NCI-H1092 (cell line): ENCODE measurements at places on chromosomes 13 and 19.
A peak's percentile ranks its signal among the peaks of the same experiment; 100 is the strongest.

- DNase-seq: no peak
These were observed 18.6 kb upstream of the RASA3 start for GRCh38 chr13:114151031-114151430.

DNA sequence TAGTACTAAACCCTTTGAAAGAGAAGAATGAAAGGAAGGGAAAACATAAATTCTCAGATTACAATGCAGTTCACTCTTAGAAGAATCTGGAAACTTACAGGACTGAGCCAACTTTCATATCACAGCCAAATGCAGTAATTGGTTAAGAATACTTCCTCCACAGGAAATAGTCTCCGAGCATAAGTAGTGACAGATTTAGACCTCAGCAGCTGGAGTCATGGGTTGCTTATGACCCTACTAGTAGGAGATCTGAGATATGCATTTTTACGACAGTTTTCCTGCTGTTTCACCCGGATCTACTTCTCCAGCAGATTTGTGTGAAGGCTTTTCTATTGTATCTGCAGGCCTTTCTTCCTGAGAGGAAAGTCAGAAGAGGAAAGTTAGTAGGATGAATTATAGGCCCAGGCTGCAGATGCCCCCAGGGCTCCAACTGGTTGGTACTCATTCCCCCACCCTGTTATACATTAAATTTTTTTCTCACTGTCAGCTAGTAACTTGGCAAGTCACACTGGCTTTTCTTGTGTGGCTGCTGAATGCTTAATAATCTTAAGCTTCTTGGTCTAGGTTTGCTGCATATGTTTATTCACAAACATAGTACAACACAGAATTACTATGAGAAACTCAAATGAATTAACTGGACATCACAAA lies 1241.5 kb upstream of the MIR17HG start:
- DNase-seq: no peak

DNA sequence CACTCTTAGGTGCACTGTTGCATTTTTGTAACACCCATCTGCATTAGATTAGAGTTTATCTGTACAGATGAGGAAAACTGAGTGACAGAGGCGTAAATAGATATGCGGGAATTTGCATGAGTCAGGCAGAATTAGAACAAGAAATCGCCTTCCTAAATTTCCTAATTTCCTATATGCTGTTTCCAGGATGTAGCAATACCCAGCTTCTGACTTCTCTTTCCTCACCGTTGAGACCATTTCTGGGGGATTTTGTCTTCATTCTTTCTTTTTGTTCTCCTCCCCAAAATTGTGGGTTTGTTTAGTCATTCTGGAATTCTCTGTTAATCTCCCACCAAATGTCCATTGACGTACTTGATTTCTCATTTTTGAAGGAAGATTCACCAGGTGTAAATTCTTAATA lies 10.6 kb upstream of the ZNF792 start:
- DNase-seq: no peak

GRCh38 chr13:94322925-94323763 lies 156.3 kb downstream of the DCT start:
- no peak for DNase-seq

DNA sequence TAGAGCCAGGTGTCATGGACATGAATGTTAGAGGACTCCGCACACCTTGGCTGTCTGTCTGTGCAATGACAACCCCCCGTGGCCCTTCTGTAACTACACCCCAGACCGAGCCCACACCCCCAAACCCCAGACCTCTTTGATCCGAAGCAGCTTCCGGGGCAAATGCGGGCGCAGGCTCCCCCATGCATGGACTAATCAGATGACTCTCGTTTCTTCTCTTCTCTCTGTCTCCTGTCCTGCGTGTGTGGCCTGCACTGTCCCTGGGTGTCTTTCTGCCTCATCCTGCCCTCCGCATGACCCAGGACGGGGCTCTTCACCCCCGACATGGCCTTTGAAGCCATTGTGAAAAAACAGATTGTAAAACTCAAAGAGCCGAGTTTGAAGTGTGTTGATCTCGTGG lies 38.9 kb downstream of the TMED1 start:
- no peak for DNase-seq

- DNase-seq: no peak
These were observed 17.9 kb downstream of the DEDD2 start for GRCh38 chr19:42199440-42200115.

GRCh38 chr19:46020819-46021125 lies 2.1 kb downstream of the PGLYRP1 start:
- no peak for DNase-seq

DNA sequence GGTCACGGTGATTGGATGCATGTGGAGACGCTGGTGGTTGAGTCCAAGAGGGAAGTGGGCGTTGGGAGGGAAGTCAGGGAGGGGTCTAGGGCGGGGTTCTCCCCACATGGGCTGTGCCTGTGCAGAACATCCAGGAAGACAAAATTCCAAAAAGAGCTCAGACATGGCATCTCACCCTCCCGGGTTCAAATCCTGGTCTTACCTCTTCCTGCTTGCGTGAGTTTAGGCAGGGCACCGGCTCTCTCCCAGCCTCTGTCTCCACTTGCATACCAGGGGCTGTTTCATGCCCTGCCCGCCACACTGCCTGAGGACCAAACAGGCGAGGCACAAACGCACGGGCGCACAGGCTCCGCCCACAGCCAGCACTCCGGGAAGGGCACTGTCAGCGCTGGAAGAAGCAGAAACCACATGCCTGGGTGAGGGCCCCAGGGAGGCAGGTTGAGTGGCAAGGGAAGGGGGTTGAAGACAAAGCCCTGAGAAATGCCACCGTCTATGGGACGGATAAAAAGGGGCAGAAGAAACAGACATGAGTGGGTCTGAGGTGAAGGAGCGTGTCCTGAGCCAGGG lies 123.6 kb upstream of the SOX1 start:
- no peak for DNase-seq

- DNase-seq: no peak
These were observed 101.0 kb downstream of the STARD13 start for GRCh38 chr13:33184530-33184929.

DNA sequence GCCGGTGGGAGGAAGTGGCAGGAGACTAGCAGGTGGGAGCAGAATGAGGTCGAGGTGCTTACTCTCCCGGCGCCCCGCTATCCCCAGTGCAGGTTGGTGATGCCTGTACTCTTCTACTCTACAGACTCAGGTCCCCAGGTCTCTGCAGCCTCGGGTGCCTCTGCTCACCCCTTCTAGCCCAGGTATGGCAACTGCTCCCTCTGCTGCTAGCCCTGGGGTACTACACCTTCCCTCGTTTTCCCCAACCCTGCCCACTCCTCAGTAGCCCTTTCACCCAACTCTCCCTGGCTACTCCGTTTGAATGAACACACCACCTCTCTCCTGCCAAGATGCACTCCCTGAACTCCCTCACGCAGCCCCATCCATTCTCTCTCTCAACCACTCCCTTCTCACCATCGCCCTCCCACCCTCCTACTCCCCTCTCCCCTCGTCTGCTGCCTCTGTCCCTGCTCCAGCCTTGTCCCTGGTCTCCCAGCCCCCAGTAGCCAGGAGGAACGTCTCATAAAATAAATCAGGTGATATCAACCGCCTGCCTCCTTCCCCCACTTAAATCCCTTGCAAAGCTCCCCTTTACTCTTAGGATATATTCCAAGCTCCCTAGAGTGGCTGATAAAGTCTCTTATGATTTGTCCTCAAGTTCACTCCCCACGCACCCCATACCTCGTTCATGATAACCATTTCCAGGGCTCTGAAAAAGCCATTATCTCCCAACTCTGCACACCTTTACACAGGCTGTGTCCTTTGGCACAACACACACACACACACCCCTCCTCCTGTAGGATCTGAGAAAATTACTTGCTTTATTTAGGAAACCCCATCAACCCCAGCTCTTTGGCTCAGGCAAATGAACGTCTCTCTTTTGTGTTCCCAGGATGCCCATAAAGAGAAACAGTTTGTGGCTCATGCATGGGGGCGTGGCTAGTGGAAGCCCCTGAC lies 8.2 kb upstream of the MEIS3 start:
- peak; percentile 31 for DNase-seq

- peak; percentile 60 for DNase-seq
These were observed 1.9 kb upstream of the TSC22D1 start for GRCh38 chr13:44578067-44578400.

GRCh38 chr19:7942981-7943443 lies 454 bp downstream of the TIMM44 start:
- no peak for DNase-seq

GRCh38 chr13:42849200-42849599 lies 67.8 kb downstream of the FAM216B start:
- DNase-seq: no peak

DNA sequence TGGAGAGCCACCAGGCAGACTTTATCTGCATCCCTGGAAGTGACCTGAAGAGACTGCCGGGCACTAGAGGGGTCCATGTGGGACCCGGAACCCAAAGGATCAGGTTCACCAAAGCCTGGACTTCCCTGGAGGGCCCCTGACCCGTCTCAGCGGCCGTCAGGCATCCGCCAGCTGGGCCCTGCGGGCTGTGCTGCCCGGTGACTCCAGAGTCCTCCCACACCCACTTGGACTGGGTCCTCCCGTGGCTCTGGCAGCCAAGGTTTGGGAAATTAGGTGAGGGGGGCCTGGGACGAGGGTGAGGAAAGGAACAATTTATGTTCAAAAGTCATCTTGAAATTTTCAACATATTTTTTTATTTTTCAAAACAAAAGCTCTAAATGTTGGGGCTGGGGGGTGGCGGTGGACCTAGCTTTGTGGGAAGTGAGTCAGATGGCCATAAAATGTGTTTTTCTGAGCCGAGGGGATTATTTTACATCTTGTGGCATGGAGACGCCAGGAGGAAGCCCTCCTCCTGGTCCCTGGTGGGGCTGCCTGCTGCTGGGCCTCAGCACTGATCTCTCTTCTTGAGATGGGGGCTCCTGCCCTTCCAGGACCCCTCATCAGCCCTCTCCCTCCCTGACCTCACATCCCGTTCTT lies 20.2 kb downstream of the CEBPA start:
- DNase-seq: no peak

DNA sequence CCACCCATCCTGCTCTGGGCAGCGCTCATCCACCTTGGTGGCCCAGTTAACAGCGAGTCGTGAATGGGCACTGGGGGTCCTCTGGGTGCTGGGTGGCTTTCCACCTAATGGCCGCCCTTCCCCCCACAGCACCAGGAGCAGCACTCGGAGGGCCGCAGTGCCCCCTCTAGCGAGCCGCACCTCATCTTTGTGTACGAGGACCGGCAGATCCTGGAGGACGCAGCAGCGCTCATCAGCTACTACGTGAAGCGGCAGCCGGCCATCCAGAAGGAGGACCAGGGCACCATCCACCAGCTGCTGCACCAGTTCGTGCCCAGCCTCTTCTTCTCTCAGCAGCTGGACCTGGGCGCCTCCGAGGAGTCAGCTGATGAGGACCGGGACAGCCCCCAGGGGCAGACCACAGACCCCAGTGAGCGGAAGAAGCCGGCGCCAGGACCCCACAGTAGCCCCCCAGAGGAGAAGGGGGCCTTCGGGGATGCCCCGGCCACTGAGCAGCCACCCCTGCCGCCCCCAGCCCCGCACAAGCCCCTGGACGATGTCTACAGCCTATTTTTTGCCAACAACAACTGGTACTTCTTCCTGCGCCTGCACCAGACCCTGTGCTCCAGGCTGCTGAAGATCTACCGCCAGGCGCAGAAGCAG lies 19.3 kb upstream of the F2RL3 start:
- DNase-seq: no peak

DNA sequence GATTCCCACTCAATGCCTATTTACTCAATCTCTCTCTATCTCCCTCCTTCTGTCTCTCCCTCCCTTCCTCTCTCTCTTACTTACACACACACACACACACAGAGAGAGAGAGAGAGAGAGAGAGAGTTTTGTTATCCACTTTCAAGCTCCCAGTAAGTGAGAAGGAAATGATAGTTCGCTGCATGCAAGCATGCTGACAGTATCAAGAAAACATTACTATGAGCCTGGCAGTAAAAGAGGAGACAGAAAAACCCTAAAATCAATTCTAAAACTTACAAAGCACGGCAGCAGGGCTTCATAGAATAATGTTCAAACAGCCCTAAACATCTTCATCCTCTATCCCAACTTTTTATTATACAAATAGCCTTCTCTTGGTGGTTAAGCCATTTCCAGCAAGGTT lies 171.9 kb downstream of the FOXO1 start:
- DNase-seq: no peak

DNA sequence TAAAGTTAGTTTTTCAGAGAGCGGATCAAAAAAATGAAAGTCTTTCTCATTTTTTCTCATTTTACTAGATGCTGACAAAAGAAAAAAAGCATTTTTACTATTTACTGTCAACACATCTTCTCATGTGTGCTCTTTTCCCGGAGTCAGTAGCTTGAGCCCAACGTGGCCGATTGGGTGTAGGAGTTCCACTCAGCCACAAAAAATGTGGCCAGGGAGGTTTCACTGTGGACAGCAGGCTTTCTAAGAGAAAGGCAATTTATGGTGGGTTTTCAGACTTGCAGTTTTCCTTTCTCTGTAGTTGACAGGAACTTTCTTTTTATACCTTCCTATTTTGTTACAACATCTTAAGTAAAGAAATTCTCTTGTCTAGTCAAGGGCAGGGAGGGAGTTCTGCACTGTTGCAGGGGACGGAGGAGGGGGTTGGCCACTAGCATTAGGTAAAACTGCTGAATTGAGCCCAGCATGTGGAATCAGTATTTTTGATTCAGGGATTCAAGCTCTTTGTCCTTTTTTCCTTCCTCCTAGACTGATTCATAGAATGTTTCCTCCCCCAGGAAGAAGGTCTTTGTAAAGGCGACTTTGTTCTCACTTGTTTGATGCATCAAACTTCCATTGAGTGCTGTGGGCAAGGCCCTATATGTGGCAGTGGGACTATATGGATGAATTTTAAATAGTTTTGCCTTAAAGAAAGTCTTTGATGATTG lies 123.1 kb downstream of the B3GLCT start:
- no peak for DNase-seq

GRCh38 chr13:93752541-93752940 lies 525.9 kb downstream of the GPC6 start:
- no peak for DNase-seq

GRCh38 chr19:3073159-3073563 lies 10.9 kb upstream of the TLE5 start:
- DNase-seq: no peak

DNA sequence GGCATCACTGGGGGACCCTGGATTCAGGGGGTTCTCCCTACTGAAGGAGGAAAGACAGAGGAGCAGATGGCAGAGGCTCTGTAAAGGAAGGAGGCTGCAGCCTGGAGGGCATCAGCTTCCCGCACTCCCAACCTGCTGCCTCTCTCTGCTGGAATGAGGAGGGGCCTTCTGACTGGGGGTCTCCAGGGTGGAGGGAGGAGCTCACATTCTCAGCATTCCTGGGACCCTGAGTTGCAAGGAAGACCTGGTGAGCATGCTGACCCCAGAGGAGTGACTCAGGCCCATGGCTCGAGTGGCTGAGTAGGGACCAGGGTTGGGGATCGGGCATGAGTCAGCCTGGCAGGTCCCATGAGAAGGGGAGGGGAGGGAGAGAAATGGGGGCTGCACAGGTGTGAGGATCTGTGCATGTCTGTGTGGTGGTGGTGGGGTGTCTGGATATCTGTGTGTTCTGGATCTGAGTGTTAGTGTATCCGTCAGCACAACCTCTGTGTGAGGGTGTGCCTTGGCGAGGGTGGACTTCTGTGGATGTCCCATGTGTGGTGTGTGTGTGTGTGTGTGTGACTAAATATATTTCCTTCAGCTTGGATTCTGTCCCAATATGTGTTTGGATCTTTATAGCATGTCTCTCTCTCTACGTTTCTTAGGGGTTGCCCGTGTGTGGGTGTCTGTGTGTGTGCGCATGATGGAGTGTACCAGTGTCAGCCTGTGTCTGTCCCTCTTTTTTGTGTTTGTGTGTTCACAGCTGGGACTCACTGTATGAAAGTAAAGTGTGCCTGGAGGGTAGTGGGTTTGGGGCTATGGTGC lies 4.6 kb downstream of the AXL start:
- DNase-seq: no peak
